ENCODE measurements at places on chromosomes 5 and 9.

GRCh38 chr5:105970919-105971318, 1699.8 kb downstream of the EFNA5 start:
- no peak for DNase-seq

DNA sequence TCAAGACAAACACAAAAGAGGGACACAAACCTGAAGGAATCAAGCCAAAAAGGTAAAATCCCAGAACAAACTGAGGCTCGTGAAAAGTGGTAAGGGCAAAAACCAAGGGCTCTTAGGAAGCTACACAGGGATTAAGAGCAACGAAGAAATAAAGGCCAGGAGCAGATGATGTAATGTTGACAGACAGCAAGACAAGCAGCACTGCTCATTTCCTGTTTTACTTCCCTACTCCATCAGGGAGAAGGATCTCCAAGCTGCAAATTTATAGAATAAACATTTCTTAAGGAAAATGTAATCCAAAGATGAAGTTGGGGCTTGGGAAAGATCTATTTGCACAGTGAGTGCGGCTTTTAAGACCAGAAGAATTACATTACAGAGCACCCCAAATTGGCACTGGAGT, 182.3 kb upstream of the MAP1B start:
- DNase-seq, result no peak

- no peak for DNase-seq
Measured at GRCh38 chr5:55377810-55378209, 70.0 kb downstream of the MTREX start.

GRCh38 chr5:160271836-160272235, 40.5 kb downstream of the CCNJL start:
- DNase-seq, result no peak

GRCh38 chr9:91099436-91099835, 262.3 kb downstream of the AUH start:
- DNase-seq, result no peak

DNA sequence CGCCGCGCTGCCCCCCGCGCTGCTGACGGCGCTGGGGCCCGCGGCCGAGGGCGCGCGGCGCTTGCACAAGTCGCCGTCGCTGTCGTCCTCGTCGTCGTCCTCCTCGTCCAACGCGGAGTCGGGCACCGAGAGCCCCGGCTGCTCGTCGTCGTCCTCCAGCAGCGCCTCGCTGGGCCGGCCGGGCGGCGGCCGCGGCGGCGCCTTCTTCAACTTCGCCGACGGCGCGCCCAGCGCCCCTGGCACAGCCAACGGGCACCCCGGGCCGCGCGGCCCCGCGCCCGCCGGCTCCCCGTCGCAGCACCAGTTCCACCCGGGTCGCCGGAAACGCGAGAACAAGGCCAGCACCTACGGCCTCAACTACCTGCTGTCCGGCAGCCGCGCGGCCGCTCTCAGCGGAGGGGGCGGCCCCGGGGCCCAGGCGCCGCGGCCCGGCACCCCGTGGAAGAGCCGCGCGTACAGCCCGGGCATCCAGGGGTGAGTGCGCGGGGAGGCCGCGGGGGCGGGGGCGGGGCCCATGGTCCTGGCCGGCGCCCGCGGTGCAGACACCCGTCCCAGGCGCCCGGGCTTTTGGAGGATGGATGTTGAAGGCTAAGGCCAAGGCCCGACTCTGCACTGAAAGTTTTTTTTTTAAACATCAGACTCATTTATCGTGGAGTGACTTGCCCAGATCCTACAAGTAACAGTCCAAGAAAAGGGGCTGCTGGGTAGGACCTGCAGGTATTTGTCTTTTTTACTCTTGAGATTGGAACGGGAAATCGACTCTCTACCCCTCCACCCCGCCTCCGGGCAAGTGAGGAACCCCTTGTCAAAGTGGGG, 1.2 kb downstream of the TENT4A start:
- no peak for DNase-seq

GRCh38 chr9:114433086-114433485, 45.3 kb upstream of the AKNA start:
- DNase-seq, result no peak

DNA sequence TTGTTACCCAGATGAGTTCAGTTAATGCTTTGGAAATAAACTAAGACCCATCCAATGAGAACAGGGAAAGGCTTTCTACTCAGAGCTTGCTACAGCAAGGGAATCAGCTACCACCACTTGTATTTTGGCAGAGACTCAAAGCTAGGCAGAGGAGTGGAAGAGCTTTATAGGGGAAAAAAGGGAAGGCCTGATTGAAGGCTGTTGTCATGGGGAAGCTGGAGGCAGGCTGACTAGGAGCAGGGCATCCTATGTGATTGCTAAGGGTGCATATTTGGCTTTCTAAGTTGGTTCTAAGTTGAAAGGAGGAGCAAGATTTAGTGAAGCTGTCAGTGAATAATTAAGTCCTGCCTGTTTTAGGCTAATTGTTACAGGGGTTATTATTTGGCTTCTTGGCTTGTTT, 115.5 kb downstream of the PTTG1 start:
- DNase-seq, result no peak

- no peak for DNase-seq
Measured at GRCh38 chr9:78212868-78213267, 23.0 kb upstream of the CEP78 start.

GRCh38 chr5:8363138-8363537, 494.2 kb downstream of the MTRR start:
- no peak for DNase-seq

DNA sequence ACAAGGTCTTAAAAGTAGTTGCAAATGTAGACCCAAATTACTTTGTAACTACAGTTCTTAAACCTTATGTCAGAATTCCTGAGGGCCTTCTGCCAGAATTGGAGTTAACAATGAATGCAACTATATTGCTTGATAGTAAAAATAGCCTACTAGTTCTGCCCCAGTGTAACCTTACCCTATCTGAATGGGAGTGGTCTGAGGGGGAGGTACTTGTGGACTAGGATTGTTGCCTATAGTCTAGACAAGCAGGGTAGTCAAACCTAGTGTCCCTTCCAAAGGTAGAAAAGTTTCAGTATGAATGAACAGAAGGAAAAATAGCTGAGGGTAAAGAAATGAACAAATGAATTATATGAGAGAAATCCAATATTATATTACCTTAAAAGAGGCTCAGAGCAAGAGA, 242.2 kb downstream of the PJA2 start:
- no peak for DNase-seq

GRCh38 chr9:30065888-30066287, 2318.6 kb upstream of the ACO1 start:
- no peak for DNase-seq

DNA sequence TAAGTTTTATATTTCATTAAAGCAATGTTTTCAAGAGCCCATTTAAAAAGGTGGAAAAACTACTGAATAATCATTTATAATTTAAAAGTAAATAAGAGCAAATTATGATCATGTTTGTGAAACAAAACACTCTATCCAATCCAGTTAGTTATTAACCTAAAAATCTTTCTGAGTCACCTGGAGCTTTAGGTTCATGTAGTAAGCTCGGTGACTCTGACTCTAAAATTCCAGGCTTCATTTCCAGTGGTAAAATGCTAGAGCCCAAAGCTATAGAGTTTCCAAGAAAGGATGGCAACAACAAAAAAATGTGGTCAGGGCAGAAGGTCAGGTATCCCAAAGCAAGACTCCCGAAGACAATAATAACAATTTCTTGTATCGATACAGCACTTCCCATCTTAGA, 76.1 kb upstream of the SPOCK1 start:
- DNase-seq, result no peak

DNA sequence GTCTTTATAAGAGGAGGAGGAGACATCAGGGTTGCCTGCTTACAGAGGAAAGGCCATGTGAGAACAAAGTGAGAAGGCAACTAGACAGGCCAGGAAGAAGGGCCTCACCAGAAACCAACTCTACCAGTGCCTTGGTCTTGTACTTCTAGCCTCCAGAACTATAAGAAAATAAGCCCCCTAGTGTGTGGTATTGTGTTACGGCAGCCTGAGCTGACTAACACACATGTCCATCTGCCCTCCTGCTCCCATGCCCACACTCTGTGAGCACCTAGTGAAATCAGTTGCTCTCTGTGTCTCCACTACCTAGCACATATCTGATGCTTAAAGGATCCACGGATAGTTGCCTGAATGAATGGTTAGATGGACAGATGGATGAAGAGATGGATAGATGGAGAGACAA, 6.9 kb downstream of the AK3 start:
- no peak for DNase-seq

DNA sequence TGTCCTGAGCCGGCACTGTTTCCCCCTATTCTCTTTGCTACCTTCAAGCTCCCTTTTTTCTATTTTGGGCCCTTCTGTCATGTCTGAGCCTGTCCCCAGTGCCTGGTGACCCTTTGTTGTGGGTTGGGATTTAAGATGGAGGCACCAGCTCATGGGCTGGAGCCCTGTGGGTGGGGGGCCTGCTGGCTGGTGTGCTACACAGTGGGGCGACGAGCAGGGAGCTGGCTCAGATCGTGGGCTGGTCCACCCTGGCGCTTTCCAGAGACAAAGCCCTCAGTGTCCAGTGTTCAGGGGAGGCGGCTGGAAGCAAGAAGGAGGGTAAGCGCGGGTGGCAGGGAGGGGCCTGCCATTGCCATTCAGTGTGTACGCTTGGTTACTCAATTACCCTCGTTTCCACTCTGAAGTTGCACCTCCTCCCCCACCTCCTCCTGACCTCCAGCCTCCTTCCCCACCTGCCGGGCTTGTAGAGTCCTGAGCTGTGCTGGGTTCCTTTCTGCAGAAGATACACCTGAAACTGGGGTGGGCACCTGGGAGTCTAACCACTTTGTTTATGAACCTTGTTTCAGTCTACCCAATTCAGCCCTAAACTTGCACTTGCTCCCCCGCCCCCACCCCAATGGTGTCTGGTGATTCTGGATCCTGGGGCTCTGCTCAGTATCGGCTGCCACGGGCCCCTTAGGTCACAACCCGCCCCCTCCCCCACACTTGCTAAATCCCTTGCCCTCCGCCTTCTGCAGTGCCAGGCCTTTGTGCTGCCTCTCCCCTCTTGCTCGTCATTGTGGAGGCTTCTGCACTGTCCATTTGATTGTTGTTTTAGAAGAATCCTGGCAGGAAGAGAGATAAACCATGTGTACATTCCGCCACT, 49.9 kb downstream of the MVB12B start:
- DNase-seq, result no peak

- DNase-seq, result no peak
Measured at GRCh38 chr9:16246785-16247184, 623.7 kb downstream of the BNC2 start.

GRCh38 chr5:80701597-80701996, 46.8 kb upstream of the DHFR start:
- no peak for DNase-seq

GRCh38 chr9:6239694-6240093, 24.1 kb downstream of the IL33 start:
- DNase-seq, result no peak

DNA sequence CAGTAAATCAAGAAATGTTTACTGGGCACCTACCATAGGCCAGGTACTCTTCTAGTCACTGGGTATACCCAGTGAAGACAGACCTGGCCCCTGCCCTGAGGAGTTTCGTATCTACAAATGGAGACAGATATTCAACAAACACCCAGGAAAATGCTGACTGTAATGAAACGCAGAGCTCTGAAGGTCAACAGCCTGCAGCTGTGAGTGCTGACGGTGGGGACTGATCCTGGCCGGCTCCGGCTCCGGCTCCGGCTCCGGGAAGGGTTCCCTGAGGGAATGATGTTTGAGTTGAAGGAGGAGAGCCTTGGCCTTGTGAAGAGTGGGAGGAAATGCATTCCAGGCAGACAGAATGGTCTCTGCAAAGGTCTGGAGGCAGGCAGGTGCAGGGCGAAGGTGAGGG, 23.1 kb downstream of the FGFR4 start:
- DNase-seq, result no peak

DNA sequence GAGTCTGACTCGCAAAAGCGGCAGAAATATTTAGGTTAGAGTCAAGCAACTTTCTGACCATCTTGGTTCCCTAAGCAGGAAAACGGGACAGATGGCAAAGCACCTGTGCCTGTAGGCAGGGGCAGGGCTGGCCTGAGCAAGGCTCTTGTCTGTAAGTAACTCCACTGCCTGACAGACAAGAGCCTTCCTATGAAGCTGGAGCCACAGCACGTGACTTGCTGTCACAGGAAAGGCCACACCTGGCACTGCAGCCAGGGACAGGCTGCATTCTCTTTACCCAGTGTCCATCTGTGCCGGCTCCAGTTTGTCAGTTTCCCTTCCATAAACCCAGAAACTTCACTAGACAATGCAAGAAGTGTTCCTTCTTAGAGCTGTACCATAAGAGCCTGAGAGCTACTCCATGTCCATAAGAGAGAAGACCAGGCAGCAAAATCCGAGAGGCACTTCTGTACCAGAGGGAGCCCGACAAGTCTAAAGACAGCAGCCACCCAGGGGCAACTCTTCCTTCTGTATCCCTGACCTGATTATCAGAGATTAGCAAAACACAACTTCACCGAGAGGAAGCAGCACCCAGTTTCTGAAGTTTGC, 78.1 kb downstream of the GPR21 start:
- DNase-seq, result no peak

GRCh38 chr9:99561961-99562565, 259.6 kb upstream of the NR4A3 start:
- DNase-seq, result no peak

All from CD4-positive, alpha-beta T cell treated with Interleukin-4 for 4 hours (primary cell).